Breast epithelium (tissue), 4 donors: ENCODE measurements at places on chromosomes 7 and 10.

GRCh38 chr7:105698531-105698930 lies 117.2 kb upstream of the EFCAB10 start:
- no peak for DNase-seq

GRCh38 chr7:82605247-82605864 lies 161.8 kb upstream of the CACNA2D1 start:
- DNase-seq, result no peak

- no peak for DNase-seq
Observed at GRCh38 chr10:62284221-62284620, 15.6 kb upstream of the RTKN2 start.

- DNase-seq, result peak; percentile 73
Observed at GRCh38 chr10:32056136-32057035, at the start of gene KIF5B. KIF5B (minus strand) TSS chr10:32056425; CDS start chr10:32055973, 452 bp downstream.

DNA sequence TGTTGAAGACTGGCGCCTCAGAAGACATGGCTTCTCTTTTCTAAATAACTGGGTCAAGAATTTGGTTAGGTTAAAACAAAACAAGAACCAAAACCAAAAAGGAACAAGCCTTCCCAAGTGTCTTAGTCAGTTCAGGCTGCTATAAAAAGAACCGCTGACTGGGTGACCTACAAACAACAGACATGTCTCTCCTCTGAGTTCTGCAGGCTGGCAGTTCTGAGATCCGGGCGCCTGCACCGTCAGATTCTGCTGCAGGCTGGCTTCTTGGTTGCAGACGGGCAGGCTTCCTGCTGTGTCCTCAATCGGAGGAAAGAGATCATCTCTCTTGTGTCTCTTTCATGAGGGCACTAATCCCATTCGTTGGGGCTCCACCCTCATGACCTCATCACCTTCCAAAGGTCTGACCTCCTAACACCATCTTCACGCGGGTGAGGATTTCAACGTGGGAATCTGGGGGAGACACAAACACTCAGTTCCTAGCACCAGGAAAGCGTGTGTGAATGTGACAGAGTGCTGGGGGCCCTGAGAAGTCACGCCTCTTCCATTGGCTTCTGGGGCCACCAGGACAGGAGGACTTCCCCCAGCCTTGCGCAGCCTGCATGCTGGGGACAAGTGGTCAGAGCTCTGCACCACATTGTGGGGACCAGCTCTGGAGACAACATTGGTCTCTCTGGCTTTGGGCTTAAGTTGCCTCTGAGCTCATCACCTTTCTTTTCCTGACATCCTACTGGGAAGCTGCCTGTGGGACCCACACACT lies 63.1 kb downstream of the ASB13 start:
- no peak for DNase-seq

GRCh38 chr7:95628831-95629439 lies 32.6 kb upstream of the PDK4 start:
- no peak for DNase-seq

DNA sequence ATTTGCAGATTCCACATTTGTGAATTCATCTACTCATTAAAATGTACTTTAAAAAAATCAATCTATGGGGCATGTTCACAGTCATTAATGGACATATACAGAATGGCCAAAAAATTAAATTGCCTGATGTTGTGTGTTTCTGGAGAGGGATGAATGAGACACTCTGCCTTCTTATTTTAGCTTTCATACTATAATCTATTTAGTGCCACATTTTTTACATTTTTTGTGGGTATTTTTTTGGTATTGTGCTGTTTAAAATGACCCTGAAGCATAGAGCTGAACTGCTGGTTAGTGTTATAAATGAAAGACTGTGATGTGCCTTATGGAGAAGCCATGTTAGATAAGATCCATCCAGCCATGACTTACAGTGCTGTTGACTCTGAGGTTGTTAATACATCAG lies 961.8 kb upstream of the LRRN3 start:
- DNase-seq, result no peak

DNA sequence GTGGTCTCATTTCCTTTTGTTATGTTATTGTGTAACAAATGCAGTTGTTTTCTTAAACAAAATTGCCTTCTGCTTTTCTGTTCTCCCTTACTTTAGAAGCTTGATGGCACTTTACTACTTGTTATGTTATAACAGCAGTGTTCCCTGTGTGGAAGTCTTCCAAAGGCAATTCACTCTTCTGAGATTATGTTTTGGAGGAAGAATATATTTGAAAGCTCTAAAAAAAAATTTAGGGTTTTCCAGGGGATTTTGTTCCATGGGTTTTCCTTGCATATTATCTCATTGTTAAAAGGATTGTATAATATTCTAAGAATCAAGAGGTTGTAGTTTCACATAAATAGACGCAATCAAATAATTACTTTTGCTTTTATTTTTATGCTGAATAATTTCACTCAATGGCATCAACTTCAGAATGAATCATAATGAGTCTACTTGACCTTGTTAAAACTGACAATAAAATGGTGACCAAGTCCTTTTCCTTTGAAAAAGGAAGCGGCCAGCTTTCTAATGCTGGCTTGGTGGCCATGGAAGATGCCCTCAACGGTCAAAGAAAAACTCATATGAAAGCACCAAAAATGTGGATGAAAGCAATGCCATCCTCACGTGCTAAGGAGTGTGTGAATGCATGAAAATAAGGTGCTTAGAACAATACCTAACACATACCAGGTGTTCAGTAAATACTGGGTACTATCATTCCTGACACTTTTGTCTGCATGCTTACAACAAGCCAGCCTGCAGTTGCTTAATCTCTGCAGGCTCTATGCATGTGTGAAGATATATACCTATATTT lies 92.4 kb upstream of the KLF6 start:
- no peak for DNase-seq

GRCh38 chr10:82497439-82497838 lies 622.4 kb downstream of the NRG3 start:
- DNase-seq, result no peak

GRCh38 chr10:107164992-107165391 lies 486 bp upstream of the SORCS1 start:
- DNase-seq, result no peak

- no peak for DNase-seq
Observed at GRCh38 chr7:30977896-30978564, 14.3 kb downstream of the GHRHR start.

GRCh38 chr10:20911626-20912025 lies 14.5 kb upstream of the NEBL start:
- DNase-seq, result no peak

DNA sequence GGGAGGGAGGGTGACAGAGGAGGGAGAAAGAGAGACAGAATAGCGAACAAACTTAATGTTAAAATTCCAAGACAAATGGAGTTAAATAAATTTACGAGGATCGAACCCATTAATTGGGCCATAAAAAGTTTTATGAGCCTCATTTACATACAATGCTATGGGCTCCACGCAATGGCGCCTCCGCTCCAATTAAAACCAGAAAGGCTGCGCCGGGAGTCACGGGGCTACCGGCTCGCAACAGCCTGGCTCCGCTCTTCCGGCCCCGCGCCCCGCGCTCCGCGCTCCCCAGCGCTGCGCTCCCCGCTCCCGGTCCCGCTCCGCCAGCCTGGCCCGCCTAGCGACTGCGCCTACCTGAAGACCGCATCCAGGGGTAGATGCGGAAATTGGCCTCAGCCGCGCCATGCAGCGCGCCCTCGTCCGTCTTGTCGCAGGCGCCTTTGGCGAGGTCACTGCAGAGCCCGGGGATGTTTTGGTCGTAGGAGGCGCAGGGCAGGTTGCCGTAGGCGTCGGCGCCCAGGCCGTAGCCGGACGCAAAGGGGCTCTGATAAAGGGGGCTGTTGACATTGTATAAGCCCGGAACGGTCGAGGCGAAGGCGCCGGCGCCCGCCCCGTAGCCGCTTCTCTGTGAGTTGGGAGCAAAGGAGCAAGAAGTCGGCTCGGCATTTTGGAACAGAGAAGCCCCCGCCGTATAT lies 513 bp downstream of the HOXA7 start:
- DNase-seq, result peak; percentile 19

DNA sequence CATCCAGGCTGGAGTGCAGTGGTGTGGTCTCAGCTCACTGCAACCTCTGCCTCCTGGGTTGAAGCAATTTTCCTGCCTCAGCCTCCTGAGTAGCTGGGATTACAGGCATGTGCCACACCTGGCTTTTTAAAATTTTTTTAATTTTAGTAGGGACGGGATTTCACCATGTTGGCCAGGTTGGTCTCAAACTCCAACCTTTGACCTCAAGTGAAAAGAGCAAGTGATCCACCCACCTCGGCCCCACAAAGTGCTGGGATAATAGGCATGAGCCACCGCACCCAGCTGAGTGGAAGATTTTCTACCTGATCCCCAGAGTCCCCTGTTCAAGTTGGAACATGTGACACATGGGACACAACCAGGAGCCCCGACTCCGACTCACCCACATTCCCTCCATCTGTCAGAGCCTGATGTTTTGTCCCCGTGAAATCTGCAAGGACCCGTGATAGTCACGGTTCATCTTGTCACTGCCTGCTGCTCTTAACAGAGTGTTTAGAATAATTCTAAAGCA lies 104.5 kb downstream of the SMURF1 start:
- no peak for DNase-seq

DNA sequence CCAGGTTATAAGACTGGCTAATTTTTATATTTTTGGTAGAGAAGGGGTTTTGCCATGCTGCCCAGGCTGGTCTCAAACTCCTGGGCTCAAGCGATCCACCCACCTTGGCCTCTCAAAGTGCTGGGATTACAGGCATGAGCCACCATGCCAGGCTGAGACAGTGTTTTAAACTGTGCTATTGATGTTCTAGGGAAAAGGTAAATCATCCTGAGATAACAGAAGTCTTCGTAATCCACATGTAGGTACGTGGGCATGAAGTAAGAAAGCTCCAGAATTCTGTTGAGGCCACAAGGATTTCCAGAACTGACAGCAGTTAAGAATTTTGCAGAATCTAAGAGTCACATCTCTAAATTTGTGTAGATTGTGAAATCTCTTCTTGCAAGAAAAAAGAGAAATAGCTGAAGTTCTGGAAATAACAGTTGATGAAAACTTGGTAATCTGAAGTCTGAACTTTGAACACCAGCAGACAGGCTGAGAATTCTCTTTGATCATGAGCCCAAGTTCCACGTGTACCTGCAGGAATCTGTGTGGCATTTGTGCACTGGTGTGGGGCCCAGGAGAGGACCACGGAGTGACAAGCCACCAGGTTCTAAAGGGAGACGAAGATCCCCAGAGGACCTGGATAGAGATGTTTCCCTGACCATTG lies 24.6 kb downstream of the C7orf33 start:
- DNase-seq, result no peak

DNA sequence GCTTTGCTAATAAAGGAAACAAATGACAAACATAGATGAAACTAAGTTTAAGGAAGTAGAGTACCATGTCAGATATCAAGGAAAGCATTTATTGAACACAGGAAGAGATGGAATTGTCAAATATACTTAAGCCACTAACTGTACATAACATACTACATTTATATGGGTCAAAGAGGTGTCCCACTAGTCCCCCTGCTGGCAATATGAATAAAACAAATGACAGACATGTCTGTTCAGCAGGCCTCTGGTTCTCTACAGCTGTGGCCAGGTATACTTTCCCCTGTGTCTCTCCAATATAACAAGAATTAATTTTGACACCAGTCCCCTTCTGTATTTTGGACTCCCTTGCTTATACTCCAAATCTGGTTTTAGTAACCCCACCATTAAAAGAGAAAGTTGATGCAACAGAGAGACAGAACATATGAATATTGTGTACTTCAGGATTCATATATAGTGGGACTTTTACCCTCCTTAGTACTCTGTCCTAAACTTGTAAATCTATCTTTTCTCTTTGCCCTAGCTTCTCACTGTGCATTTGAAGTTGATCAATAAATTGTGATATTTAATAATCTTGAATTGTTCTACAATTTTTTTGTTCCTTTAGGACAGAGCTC lies 42.9 kb downstream of the CD36 start:
- DNase-seq, result no peak

DNA sequence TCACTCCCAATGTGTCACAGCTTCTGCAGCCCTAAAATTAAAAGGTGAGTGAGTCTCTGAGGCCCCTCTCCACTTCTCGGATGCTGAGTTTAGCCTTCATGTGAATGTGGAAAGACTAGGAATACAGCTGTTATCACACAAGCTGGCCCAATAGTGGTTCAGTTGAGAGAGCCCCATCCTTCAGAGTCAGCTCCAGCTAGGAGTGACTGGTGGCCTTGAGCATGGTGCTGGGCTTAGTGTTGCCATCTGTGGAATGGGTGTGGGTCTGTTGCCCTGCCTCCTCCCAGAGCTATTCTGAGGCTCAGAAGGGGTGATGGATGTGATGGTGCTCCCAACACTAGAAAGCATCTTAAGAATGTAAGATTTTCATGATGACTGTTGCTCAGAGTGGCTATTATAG lies 55.8 kb downstream of the FIGNL1 start:
- no peak for DNase-seq

DNA sequence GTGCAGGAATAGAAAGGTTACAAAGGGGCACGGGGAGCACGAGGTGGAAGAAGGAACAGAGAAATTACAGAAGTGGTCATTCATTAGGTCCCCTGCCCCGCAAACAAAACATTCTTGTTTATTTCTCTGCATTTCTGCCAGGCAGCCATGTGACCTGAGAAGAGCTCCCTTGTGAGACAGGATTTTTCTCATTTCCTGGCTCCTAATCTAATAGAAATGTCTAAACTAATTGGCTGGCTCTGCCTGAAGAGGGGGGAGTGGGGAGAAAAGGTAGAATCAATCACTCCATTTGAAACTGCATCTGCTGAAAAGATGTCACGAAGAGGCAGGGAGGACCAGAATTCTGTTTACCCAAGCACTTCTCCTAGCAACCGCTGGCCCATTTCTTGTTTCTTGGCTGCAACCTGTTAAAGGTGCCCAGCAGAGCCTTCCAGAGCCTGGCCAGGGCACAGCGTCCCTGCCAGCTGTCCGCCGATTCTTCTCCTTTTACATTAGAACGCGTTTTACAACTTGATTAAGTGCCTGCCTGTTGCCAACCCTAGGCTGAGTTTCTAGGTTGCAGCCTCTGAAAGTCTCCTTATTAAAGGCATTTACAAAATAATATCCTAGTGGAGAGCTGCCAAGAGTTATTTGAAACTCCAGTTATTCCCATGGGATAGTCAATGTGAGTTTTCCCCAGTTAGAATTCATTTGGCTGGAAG lies 1227.6 kb downstream of the TYW1 start:
- DNase-seq, result no peak

GRCh38 chr7:99363286-99363685 lies 11.2 kb upstream of the ARPC1B start:
- no peak for DNase-seq

DNA sequence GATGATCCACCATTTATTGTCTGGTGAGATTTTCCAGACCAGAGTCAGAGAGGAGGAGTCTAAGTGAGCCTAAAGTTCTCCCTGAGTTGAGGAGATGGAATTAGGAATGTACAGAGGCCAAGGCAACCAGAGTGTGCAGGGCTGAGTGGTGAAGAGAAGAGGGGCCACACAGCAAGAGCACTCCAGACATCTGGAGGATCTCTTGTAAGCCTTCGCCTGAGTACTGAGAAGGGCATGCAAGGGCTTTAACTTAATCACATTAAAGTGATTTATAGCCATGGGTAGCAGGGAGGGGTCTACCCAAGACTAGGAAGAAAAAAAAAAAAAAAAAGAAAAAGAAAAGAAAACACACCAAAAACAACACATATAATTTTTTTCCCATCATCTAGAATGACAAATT lies 1190.4 kb downstream of the GATA3 start:
- DNase-seq, result no peak

GRCh38 chr7:139332697-139333359 lies 8.3 kb upstream of the FMC1 start:
- DNase-seq, result no peak
